ENCODE measurements at places on chromosomes 7 and 10.

- DNase-seq, result no peak
Observed at GRCh38 chr7:4107839-4108238, 574.3 kb upstream of the FOXK1 start.

GRCh38 chr7:40000734-40001315, 50.8 kb downstream of the CDK13 start:
- no peak for DNase-seq

DNA sequence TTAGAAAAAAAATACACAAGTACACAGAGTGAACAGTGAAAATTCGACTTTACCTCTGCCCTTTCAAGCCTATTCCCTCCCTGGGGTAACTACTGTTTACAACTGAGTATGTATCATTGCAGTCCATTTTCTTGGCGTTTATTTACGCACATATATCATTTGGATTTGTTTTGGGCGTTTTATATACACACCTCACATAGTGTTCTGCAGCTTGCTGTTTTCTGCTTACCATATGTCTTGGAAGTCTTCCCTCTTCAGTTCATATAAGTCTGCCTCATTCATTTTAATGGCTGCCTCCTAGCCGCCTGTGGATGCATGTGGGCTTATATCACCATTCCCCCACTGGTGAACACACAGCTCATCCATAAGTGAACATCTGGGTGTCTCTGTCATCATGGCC, 41.6 kb upstream of the COL13A1 start:
- DNase-seq, result no peak

- DNase-seq, result no peak
Observed at GRCh38 chr7:18708204-18708603, 212.7 kb downstream of the HDAC9 start.

DNA sequence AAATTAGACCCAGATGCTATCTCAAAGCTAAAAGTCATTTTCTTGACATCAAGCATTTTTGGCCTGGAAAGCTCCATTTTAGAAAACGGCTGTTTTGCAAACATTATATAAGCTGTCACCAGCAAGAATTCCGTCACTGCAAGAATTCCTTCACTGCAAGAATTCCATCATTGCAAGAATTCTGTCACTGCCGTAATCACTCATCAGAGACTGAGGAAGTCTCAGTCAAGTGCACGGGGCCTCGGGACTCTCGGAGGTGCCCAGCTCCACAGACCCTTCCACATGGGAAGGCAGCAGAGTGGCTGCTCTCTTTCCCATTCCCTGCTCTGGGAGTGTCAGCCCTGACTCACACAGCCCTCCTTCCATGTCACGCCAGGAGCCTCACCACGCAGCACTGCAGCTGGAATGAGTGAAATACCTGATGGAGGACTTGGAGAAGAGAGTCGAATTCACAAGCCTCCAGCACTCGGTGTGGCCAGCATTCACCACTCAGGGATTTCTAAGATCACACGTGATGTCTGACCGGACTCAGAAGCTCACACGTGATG, 168.3 kb downstream of the PTPRN2 start:
- DNase-seq, result no peak

DNA sequence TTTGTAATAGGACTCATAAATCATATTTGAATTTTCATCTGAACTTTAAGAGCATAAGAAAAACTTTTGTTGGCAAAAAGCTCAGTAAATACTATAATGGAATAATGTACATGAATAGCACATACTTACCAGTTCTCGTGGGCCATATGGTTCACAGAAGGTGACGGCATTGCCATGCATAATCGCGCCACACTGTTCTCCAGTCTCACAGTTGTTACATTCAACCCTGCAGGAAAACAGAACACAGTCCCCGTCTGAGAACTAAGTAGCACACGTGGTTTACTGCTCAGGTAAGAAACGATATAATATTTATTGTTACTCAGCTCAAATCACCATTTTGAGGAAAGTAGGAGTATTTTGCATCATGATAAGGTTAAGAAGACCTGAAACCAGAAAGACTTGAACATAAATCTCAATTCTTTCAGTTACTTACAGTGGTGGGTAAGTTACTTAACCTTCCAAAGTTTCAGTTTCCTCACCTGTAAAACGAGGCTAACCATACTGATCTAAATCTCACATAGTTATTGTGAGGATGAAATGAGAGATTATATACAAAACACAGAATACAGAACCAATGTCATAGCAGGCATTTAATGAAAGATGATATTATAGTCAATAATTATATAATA, 261.4 kb downstream of the RELN start:
- DNase-seq, result no peak

GRCh38 chr7:158101821-158102450, 485.7 kb downstream of the PTPRN2 start:
- DNase-seq, result no peak

DNA sequence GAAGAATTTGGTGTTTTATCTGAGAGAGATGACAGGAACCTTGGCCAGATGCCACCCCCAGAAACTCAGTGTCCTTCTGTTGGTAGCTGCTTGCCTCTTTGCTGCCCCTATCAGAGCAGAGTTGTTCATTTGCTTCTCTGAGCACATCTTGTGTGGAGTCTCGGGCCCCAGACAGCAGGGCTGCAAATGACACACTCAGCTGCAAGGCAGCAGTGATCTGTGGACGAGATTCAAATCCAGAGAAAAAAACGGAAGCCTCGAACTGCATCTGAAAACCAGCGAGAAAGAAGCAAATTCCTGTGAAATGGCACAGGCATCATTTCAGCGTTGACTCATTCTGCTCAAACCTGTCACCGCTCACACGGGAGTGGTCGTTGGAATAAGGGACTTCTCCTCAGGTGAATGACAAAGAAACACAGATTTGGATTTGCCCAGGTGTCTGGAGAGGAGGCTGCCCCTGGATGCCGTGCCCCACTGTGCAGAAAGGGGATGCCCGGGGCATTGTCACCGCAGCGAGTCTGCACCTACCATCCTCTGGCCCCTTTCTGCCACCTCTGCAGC, 144.7 kb downstream of the PFKFB3 start:
- DNase-seq, result no peak

DNA sequence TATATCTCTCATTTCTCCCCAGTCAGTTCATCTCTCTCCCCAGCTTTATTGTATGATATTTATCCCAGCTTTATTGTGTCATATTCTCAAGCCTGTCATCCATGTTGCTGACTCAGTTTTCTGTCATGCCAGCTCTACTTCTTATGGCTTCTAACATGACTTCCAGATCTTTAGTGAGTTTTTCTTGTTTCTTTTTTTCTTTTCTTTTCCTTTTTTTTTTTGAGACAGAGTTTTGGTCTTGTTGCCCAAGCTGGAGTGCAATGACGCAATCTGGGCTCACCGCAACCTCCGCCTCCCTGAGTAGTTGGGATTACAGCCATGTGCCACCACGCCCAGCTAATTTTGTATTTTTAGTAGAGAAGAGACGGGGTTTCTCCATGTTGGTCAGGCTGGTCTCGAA, 28.7 kb upstream of the CALU start:
- no peak for DNase-seq

DNA sequence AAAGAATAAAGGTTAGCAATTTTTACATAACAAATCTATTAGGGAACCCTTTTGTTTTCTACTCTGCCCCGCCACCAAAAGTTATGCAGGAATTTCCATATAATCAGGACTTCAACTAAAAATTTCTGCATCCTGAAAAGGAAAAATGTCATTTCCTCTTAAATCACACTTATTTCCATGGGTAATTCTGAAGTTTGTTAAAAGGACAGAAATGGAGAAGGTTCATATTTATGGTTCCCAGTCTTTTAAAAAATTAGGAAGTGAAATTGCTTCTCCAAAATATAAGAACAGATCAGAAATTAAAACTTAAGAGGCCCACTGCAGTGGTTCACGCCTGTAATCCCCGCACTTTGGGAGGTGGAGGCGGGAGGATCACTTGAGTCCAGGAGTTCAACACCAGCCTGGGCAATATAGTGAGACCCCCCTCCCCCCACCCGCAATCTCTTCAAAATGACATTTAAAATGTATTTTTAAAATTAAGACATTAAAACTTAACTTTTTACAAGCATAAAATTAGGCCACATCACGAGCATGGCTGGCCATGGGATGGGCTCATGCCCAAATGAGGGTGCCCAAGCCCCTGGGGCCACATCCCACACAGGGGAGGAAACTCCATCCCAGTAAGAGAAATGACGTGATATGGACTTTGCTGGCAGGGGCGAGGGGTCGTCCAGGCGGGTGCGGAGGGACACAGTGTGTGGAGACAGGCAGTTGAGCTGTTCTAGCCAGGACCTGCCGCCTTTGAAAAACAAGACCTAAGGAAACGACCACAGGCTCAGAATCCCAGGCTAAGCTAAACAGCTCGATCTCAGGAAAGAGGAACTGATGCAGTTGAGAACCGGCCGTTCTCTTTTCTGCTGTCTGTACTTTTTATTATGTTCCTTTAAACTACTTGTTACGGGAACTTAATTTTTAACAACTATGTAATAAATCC, 51.3 kb upstream of the NFE2L3 start:
- DNase-seq, result no peak

DNA sequence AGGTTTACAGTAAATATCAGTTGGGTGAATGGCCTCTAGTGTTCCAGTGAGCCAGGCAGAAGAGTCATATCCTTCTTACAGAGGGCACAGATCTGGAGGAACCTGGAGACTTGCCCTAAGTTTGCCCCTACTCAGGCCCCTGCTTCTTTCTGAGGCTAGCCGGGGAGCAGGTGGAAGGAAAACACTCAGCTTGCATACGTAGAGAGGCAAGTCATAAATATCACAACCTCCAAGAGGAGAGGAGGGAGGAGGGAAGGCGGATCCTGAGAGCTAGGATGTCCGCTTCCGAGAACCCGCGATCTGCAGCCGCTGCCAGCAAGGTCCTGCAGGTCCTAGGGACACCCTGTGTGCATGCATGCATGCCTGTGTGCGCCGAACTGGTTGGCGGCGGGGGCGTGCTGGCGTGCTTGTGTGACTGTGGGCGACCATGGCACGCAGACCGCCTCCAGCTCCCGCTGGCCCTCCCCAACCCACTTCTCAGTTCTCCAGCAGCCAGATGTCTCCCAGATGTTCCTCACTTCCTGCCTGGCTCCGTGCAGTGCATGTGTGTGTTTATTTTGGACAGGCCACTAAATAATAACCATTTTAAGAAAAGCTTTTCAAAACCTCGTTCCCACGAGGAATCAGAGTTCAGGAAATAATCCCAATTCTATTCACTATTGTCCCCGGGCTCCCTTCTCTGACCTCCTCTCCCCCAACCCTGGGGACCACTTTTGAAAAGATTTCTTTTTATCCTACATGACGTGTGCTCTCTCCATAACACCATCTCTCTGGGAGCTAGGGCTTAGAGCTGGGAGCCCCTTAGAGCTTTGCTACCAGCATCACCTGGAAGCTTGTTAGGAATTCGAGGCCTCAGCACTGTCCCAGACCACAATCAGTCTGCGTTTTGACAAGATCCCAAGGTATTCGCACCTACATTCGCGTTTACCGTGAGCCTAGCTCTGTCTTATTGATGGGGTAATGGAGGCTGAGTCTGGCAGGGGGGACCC, 32.4 kb downstream of the UNC5B start:
- DNase-seq, result no peak

DNA sequence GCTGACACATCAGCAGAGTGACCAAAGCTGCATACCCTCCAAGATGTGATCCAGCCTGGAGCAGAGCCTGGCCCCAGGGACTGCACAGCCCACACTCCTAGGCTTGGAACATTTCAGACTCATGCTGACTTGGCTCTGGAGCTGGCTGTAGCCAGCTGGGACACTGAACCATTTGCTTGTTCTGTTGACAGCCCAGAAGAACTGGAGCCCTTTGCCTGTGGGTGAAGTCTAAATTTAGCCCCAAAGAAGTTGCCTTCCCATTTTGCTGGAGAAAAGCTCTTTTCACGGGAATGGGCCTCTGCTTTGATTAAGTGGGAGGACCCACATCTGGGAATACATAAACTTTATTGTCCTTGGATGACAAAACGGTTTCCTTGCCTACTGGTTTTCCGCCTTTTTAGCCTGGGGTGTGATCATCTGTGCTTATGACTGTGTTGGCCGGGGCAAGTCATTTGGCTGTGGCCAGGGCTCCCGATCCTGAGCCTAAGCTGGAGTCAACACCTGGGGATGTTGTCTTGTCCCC, 186.2 kb upstream of the BMPER start:
- no peak for DNase-seq

DNA sequence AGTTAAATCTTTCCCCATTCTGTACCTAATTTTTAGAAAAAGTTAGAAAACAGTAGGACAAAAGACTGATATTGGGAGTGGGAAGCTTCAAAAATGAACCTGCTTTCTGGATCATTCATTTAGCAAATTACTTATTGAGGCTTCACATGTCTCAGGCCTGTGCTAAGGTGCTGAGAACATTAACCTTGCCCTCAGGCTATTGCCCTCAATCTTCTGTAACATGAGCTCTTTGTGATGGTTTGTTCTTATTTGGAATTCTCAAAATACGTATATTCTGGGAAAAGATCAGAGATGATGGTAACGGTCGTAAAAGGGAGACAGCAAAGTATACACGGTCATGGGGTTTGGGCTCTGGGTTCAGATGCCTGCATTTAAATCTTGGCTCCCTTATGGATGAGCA, 39.5 kb upstream of the PRKG1 start:
- no peak for DNase-seq

DNA sequence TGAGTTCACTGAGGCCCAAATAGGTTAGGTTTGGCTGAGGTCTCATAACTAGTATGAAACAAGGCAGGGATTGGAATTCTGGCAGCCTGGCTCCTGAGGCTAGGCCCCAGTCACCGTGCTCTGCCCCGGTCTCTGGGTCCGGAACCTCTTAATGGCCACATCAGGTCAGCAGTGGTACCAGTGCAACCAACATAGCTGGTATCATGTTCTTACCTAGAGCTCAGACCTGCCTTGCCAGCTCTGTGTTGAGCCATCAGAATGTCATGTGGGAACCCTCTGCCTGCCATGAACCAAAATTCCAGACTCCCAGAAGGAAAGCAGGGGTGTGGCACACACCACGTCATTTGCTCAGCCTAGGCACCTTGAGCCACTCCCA, 56.5 kb downstream of the ZNF467 start:
- no peak for DNase-seq

DNA sequence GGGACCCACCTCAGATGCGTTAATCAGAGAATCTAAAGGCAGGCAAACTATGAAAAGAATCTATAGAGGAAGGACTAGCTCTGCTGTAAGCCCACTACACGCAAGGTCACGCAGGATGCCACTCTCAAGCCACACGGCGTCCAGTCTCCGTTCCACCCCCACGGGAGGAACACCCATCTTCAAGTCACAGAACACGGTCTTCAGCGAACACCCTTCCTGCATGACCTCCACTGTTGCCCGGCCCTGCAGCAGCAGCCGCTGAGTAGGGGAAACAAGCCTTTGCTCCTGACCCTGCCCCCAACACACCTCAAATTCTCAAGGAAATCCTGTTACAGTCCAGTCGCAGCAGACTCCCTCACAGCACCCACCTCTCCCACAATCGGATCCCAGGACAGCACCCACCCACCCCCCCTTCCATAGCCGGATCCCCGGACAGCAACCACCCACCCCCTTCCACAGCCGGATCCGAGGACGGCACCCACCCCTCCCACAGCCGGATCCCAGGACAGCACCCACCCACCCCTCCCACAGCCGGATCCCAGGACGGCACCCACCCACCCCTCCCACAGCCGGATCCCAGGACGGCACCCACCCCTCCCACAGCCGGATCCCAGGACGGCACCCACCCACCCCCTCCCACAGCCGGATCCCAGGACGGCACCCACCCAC, 133.7 kb downstream of the DIP2C start:
- DNase-seq, result no peak

- no peak for DNase-seq
Observed at GRCh38 chr10:356452-356851, 221.2 kb downstream of the ZMYND11 start.

All from NCI-H2081 treated with DMSO at 0.1 percent for 48 hours (cell line).